ENCODE measurements at places on chromosomes 3 and 15.
A peak's percentile ranks its signal among the peaks of the same experiment; 100 is the strongest.

GRCh38 chr3:113005611-113006010, 14.8 kb downstream of the GTPBP8 start:
- peak; percentile 65 for DNase-seq

- DNase-seq: no peak
Measured at GRCh38 chr15:65777053-65777452, 15.0 kb downstream of the DENND4A start.

- DNase-seq: no peak
Measured at GRCh38 chr3:60812502-60812901, 438.8 kb downstream of the FHIT start.

DNA sequence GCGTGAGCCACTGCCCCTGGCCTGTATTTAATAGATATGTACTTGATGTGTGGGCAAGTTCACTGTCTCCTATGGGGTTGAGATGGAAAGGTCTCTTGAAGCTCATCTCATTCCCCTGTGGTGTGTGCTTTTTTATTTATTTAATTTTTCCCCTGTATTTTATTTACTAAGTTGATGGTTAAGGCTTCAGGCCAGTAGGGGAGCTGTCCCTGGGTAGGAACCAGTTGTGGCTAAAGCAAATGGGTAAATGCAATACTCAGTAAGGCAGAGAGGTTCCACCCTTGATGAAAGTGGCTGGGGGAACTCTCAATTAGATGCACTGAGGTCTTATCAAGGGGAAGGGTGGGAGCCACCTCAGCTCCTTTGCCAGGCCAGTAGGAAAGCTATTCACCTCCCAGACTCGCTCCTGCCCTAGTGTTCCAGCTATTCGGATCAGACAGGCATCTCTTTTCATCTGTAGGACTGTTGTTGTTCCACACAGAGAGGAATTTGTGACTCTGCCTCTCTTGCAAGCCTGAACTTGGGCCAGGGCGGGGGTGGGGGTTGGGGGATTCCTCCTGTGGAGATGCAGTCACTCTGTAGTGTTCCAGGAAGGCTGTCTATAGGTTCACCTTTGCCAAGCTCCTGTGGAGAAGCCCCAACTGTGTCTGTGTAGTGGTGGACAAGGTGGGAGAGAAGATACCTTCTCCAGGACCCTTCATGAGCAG, 26.1 kb downstream of the PCCB start:
- DNase-seq: no peak

GRCh38 chr15:78922527-78922926, 22.3 kb downstream of the CTSH start:
- DNase-seq: no peak

- no peak for DNase-seq
Measured at GRCh38 chr3:16841041-16841753, 43.6 kb upstream of the PLCL2 start.

DNA sequence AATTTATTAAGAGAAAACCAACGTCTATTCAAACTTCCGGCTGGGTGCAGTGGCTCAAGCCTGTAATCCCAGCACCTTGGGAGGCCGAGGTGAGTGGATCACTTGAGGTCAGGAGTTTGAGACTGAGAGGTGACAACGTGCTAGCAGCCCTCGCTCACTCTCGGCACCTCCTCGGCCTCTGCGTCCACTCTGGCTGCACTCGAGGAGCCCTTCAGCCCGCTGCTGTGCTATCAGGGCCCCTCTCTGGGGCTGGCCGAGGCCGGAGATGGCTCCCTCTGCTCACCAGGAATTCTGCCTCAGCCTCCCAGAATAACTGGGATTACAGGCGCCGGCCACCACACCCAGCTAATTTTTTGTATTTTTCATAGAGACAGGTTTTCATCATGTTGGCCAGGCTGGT, 58.7 kb downstream of the USF3 start:
- no peak for DNase-seq

- DNase-seq: no peak
Measured at GRCh38 chr15:57758560-57758959, 52.0 kb downstream of the POLR2M start.

- DNase-seq: peak; percentile 100
Measured at GRCh38 chr15:89087830-89088604, at the start of gene ABHD2. TSS of gene ABHD2 (plus strand) at chr15:89088456. CDS start at chr15:89116328, 27,872 bp downstream.

- peak; percentile 31 for DNase-seq
Measured at GRCh38 chr3:39138804-39139415, 14.5 kb downstream of the CSRNP1 start.

DNA sequence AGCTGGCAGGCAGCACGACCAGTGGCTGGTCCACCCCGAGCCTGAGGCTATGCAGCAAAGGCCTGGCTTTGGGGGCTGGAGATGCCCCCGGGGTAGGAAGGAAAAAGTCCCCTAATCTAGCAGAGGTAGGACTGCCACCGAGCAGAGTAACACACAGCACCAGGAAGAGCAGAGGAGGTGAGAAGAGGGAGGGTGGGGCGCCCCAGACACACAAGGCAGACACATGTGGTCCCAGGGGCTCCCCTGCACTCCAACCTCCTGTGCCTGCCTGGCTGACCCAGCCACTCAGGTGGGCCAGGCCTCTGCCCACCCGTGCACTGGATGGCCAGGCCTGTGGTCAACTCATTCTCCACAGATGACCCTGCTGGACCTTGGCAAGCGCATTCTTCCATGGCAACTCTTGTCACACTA, 112.4 kb downstream of the ADCY5 start:
- DNase-seq: no peak

DNA sequence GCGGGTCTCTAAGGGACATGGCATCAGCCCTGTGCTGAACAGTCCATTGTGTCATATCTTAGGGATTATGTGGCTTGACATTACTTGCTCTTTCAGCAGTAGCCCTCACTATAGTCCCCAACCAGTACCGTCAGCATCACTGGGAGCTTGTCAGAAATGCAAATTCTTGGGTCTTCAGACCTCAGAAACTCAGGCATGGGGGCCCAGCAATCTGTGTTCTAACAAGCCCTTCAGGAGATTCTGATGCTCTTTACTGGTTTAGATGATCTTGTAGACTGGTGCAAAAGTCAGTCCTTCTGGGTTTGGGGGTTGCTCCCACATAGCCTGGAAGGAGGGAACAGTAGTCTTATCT, 39.0 kb upstream of the TRAK1 start:
- DNase-seq: no peak

GRCh38 chr3:194654443-194654842, 17.5 kb downstream of the LSG1 start:
- peak; percentile 81 for DNase-seq

DNA sequence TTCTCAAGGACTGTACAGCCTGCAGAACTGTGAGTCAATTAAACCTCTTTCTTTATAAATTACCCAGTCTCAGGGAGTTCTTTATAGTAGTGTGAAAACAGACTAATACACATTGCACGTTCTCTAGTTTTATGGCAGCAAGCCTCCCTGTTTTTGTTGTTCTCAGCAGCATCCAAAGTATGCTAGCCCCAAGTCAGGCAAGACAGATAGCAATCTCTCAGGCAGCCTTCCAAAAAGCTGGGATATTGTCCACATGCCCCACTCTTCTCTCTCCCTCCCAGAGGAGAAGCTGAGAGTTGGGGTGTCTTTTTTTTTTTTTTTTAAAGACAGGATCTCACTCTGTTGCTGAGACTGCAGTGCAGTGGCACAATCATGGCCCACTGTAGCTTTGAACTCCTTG, 130.6 kb downstream of the ISL2 start:
- DNase-seq: no peak

DNA sequence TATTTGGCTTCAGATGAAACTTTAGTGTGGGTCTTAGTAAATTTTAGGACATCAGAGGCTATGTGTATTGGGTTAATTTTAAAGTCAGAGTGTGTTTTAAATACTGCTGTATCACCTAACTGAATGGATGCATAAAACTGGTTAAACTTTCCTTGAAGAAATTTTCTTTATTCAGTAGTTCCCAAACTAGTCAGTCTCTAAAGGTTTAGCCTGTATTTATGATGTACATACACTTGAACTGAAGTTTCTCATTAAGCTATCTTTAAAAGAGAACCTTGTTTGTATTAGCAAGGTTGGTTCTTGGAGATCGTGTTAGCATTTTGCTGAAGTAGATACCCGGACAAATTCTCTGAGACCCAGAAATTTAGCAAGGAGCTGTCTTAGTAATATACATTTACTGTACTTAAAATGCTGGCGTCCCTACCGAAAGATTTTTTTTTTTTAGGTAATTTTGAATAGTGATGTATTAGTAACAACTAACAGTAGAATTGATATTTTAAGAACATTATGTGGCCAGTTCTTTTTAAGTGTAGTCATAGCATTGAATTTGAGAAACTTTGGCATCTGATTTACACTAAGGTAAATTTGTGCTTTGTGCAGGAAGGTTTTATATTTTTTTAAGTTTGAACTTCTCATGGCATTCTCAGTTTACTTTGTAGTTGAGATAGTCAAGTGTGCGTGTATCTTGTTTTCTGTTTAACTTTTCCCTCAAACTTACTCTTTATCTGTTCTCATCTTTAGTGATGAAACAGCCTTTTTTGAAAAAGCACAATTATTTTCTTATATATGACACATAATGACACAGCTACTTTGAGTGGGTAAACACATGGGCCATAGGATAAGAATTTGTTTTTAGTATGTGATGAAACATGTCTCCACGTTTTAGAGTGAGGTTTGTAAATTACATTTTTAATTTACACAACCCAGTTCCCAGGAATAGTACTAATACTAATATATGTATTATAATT, 2.9 kb downstream of the DIPK2A start:
- DNase-seq: no peak

DNA sequence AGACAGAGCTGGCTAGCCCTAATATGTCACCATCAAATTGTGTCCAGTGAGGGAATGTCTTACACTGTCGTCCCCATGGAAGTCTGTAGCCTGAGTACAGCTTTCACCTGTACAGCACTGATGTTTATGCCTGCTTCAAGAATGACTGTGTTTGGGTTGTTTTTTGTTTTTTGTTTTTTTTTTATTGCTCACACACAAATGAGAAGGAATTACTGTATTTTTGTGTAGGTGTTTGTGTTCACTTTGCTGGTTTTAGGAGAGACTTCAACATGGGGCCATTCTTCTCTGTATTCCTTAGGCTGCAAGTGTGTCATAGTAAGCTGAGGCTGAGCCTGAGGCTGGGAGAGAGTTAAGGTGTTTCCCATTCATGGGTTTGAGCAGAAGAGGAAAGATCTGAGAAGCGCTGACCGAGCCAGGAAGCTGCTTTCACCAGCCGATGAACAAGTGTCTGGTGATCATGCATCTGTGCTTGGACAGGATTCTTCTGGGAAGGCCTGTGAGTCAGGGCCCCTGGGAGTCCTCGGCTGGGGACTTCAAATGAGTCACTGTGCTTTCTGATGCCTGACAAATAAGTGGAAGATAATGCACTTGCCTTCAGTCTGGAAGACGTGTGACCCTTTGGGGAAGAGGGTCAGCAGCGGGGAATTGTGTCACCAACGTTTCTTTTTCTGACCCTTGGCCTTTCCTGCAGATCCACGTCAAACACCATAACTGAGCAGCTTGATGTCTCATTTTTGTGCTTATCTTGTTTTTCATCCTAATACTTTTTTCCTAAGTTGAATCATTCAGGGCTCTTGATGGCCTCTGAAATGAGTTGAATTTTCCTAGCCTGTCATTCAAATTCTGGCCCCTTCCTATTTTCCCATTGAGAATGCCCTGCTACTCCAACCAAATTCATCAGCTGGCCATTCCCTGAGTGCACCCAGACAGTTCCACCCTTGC, 36.7 kb upstream of the ZBTB38 start:
- no peak for DNase-seq

GRCh38 chr15:51163843-51164242, 69.1 kb upstream of the TNFAIP8L3 start:
- DNase-seq: no peak

DNA sequence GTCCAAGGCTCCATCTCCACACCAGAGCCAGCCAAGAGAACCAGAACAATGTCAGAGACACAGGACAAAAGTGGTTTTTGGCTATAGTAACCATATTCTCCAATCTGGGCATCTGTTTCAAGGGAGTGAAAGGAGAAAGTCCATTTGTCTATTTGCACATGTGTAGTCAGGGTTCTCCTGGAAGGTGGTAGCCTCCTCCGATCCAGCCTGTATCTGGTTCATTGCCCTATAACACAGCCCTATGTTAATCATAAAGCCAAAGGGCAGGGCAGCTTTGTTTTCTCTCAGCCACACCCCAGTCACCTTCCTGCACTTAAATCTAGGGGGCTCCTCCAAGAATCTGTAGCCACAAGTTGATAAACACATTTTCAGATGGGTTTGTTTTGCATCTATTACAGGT, 128.1 kb upstream of the ADPGK start:
- no peak for DNase-seq

DNA sequence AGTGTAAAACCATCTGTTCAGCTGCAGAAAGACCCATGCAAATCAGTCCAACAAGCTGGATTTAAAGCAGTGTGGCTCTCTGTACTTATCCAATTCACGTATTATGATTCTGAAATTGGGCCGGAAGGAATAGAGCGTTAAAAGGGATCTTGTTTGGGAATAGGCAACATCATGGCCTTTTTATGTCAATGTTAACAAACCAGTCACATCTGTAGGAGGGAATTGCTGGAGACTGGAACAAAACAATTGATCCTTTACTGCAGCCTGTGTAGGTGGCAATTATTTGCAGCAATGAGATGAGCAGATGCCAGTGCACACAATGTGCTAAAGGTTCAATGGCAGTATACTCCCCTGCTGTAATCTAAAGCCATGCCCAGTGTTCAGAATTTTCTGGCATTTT, 887.4 kb upstream of the ROBO1 start:
- DNase-seq: no peak

- DNase-seq: peak; percentile 10
Measured at GRCh38 chr15:56960116-56960515, 41.7 kb downstream of the TCF12 start.

DNA sequence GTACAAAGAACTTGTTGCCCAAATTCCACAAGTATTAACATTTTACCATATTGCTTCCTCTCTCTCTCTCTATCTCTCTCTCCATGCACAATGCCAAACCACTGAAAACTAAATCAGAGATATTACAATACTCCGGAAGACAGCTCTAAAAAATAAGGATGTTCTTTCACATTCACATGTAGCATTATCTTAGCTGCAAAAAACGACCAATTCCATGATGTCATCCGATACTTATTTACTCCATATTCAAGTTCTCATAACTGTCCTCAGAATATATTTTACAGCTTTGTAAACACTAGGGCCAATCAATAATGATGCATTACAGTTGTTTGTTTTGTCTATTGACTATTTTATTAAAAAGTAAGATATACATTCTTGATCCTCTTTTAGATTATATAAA, 7.7 kb upstream of the PRR23E start:
- DNase-seq: no peak

DNA sequence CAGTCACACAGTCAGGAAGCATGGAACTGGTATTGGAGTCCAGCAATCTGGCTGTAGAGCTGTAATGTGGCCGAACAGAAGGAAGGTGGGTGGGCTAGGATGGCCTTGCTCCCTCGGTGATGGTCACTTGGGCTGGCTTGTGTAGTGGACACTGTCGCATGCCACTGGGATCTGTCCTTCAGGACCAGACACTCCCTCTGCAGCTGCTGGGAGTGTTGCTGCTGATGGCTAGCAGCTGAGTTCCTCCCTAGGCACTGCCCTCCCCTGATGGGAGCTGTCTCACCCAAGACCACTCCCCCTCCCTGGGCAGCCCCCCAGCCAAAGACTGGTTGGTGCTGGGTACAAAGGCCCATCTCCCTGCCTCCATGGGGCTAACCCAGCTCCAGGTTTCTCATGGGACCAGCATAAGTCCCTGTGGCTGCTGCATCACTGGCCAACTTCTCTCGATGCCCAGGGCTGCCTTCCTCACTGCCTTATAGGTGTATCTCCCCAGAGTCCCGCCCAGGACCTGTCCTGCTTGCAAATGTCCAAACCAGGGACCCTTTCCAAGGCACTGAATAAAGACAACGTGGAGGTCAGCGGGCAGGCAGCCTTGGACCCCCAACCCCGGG, 48.4 kb downstream of the WNT7A start:
- no peak for DNase-seq

GRCh38 chr15:60912984-60913697, 316.0 kb downstream of the RORA start:
- DNase-seq: peak; percentile 27

GRCh38 chr15:43799209-43799944, 643 bp downstream of the SERINC4 start:
- no peak for DNase-seq

All from activated CD4-positive, alpha-beta T cell treated with anti-CD3 and anti-CD28 coated beads, Interleukin-2, amount 50 U/mL, for 16 hours (primary cell).